EH (cell line): ENCODE measurements at places on chromosomes 6 and 20.

- no peak for DNase-seq
Observed at GRCh38 chr6:94376876-94377275, 957.5 kb upstream of the EPHA7 start.

DNA sequence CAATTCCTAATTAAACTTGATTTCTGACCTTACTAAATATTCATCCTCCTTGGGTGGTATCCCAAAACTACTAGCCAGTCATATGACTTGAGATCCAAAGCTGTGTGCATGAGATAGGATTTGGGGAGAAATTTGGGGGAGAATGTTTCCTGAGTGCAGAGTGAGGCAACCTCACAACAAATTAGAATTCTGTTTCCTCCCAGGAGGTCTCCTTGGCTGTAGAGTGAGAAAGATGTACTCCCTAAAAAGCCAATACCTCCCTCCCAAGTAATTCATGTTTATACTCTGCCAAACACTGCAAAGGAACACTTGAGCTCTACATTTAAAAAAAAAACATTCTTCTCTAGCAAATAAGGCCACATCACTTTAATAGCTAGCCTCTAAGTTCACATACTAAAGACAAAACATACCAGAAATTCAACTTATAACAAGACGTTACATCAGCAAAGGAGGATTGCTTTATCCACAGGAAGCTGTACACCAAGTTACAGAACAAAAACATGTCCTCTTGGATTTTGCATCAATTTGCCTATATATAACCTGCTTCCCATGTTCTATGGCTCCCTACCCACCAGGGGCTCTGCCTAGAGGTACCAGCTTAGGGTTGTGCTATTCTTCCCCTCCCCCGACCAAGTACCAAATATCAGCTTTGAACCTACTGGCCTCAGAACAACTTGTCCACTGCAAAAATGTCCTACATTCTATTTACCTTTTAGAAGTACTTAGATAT, 15.4 kb upstream of the TMEM30A start:
- DNase-seq: peak; percentile 22

- no peak for DNase-seq
Observed at GRCh38 chr6:8731874-8732273, 296.5 kb upstream of the SLC35B3 start.

DNA sequence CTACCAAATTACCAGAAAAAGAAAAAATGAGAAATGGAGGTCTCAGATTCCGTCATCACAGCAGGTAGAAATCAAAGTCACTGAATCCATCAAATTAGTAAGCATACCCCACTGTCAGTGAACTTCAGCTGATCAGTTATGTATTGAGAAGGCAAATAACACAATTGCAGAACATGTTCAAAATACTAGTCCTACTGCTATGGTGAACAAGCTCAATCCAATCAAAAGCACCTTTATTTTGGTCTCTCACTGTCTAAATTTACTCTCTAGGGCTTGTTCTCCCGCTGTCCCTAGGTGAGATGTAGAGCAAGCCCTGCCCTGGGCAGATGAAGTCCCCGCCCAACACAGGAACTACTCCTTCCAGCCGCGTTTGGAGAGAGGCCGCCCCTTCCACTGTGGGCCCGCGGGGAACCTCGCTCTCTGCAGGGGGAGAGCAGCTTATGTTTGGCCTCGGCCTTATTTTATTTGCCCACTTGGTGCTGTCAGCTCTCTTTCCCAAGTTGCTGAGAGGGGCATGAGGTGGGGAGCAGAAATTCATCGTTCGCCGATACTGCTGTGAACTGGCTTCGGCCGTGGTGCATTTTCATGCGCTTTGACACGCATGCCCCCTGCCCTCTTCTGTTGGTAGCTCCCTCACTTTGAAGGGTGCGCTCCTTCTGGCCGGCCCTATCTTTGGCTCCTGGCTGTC, 14.3 kb upstream of the MAP1LC3A start:
- no peak for DNase-seq

DNA sequence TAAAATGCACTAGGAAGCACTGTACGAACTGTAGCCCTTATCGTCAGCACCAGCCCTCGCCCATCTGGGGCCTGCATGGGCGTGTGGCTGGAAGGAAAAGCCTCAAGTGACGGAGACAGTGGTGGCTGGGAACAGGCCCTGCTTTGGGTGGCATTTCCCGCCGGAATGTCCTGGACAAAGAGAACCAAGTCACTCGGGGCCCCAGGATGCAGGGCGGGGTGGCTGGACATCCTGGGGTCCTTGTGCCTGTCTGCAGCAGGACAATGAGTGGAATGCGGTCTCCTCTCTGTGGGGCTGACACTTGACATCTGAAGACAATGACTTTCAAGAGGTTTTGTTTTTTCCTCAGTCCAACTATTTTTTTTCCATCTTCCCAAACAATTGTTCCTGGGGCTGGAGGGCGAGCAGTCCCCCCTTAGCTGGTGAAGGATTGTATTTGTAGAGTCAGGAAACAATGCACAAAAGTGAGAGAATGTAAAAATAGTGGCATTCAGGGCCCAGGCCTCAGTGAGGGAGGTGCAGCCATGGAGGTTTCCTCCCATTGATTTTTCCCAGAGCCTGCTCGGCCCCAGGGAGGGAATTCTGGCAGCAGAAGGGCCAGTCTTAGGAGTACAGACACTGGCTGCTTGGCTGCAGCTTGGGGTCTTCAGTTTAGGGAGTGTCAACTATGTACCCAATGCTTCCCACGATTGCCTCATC, 64.4 kb downstream of the PREX1 start:
- no peak for DNase-seq

DNA sequence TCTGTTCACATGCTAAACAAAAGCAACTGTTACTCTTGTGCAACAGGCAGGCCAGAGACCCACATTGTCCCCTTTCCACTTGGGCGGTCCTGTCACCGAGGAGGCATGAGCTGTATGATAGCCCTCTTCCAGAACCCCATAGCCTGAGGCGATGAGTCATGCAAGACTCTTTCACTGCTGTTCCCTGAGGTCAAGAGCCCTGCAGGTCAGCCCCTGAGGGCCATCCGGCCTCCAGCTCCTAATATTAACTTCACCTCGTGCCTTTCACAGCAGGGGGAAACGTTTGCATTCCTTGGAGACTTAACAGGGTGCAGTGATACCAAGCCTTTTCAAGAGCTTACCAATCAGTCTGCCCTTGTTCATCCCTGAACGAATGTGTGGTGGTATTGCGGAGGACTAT, 253.3 kb upstream of the ECI2 start:
- peak; percentile 82 for DNase-seq

DNA sequence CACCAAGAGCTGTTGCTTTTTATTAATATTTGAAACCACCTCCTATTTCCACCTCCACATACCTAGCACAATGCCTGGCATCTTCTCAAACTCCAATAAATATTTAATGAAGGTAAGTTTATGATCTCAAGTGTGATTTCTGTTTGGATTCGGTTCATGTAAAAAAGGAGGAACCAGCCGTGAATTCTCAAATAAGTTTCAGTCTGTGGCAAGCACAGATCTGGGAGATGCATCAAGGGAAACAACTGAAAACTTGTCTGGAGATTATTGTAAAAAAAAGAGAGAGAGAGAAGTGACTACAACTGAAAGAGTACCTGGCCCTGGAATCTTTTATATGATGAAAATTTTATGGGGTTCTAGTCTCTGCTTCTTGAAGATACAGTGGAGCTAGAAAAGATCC, 52.8 kb upstream of the PNRC1 start:
- DNase-seq: no peak

- DNase-seq: peak; percentile 6
Observed at GRCh38 chr6:97187951-97188350, 95.1 kb downstream of the MMS22L start.

- peak; percentile 96 for DNase-seq
Observed at GRCh38 chr6:101760843-101761621, 367.5 kb downstream of the GRIK2 start.

DNA sequence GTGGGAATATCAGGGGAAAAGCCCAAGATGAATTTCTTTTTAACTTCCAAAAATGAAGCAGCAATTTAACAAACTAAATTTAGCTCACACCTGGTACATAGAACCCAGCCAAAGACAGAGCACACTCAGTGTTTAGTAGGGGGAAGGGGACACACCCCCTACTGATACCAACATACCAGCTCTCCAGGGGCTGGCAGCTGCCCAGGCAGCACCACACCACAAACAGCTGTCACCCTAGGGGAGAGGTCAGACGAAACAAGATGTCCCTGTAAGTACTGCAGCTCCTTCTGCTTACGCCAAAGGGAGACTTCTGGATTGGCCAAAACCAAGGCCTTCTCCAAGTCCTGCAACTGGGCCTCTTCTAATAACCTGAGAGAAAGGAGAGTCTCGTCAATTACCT, 26.0 kb downstream of the MDN1 start:
- no peak for DNase-seq

DNA sequence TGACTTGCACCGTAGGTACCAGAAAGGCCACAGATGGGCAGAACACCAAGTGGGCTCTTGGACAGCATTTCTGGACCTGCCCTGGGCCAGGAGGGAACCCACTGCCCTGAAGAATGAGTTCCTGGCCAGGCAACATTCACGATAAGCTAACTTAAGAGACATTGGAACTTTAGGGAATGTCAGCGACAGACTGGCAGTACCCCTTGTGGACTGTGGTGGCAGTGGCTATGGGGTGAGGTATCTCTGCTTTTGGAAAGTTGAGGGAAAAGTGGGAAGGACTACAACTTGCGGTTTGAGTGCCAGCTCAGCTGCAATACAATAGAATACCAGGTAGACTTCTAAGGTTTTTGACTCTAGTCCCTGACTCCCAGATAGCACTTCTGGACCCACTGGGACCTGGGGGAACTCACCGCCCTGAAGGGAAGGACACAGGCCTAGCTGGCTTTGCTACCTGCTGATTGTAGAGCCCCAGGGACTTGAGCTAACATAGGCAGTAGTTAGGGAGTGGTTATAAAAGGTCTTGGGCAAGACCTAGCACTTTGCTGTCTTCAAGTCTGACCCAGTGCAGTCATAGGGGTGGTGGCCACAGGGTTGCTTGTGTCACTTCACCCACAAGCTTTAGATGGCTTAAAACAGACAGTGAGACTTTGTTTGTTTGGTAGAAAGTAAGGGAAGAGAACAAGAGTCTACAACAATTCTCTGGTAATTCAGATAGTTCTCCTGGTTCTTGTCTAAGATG, 617.6 kb downstream of the COL12A1 start:
- DNase-seq: no peak

DNA sequence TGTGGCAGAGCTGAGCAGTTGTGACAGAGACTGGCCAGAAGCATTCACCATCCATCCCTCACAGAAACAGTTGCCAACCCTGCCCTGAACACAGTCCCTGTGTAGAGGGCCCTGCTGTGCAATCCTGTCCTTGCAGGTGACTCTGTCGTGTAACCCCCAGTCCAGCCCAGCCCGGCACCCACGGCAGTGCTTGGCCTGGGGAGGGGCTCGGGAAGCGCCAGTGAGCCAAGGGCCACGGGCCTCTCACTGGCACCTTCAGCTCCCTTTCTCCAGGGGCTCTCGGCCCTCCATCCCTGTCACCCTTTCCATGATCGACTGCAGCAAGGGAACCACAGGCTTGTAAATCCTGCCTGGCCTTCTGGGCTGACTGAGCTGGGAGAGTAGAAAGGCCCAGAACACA, 53.0 kb downstream of the RRBP1 start:
- DNase-seq: no peak

DNA sequence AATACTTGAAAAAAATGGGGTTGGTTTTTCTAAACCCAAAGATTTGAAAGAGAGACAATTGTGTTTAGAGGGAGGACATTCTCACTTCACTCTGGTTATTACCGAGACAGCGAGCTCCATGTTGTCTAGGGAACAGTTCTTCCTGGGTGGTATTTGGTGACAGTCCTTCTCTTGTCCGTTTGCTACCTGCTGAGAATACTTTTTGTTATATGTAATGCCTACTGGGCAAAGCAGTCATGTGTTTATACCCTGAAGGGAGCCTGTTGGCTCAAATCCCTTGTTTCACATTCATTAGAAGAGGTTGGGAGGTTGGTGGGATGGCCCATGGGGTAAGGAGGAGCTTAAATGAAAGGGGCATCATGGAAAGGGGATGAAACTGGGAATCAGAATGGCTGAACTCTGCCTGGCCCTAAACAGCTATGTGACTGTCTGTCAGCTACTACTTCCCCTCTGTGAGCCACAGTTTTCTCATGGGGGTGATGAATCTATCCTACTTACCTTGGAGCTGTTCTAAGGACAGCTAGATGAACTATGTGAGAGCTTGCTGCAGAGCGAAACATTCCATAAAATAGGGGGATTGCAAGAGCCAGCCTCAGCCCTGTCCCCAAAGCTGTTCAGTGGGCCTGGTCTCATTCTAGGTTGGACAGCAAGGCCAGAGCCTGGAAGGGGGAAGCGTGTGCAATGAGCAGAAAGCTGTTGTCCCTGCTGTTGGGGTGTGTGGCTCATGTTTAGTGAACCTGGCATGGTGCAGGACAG, 43.5 kb downstream of the FNDC1 start:
- no peak for DNase-seq

DNA sequence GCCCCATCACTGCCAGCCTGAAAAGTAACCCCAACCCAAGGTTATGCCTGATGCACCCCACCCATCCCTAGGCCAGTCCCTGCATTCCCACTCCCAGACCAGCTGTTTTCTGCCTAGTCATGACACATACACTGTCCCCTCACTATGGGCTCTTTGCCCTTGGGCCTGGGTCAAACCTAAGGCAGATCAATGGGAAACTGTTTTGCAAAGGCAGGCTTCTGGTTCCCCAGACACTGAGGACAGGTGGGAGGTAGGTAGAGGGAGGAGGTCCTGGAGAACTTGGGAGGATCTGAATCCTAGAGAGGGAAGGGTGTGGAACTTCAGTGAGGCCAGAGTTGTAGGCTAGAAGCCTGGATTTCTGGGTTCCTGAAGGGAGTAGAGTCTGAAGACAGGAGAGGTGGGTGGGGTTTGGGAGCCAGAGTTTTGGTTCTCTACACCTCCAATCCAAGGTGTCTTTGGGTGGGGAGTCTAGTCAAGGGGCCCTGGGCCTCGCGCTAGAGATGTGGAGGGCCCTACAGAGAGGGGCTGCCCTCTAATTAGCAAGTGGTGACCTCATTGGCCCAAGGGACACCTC, 2.0 kb downstream of the CLIC1 start:
- DNase-seq: no peak

DNA sequence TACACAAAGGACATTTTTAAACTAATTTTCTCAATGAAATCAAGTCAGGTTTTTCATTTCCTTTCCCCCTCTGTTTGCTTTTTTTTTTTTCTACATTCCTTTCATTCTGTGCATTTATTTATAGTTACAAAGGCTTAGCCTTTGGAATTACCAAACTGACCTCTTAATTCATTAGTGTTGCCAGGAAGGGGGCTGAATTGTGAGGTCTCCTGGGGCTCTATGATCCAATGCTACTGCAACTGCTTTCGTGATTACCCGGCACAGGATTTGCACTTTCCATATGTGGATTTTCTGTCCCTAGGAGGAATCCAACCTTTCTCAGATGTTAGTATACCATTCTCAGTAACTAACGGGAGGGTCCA, 35.3 kb downstream of the NEDD9 start:
- DNase-seq: peak; percentile 95

GRCh38 chr6:36906539-36907325, 21.0 kb downstream of the C6orf89 start:
- no peak for DNase-seq
